ENCODE measurements at places on chromosomes 16 and 17.

GRCh38 chr17:71467719-71468118 lies 653.1 kb upstream of the SOX9 start:
- no peak for DNase-seq

GRCh38 chr17:61562287-61562686 lies 28.7 kb downstream of the NACA2 start:
- no peak for DNase-seq

- peak; percentile 61 for DNase-seq
Observed at GRCh38 chr17:82202981-82203380, 9.7 kb downstream of the CCDC57 start.

- DNase-seq = no peak
Observed at GRCh38 chr17:81405411-81405872, 10.2 kb downstream of the BAHCC1 start.

DNA sequence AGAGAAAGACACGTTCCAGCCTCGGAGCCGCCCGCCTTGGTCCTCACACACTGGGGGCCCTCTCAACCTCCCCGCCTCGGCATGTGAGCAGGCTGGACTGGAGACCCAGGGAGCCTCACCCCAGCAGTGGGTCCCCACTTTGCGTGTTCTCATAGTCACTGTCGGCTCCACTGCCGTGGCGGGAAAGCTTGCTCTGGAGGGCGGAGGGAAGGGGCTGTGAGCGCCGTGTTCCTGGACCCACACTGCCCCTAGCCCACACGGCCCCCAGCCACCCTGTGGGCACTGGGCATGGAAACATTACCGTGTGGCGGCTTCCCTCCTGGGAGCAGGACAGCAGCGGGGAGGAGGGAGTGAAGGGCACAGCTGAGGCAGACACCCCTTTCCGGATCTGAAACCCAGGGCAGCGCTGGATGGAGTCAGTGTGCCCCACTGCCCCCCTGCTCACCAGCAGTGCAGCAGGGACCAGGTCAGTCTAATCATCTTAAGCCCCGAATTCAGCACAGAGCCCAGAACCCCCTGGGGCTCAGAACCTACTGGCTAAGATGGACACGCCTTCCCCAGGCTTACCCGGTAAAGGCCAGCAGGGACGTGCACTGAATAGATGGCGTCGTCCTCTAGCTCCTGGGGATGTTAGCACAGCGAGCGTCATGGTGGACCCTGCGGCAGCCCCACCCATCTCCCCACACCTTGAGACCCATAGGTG lies 7.2 kb downstream of the TP53I13 start:
- DNase-seq = no peak

DNA sequence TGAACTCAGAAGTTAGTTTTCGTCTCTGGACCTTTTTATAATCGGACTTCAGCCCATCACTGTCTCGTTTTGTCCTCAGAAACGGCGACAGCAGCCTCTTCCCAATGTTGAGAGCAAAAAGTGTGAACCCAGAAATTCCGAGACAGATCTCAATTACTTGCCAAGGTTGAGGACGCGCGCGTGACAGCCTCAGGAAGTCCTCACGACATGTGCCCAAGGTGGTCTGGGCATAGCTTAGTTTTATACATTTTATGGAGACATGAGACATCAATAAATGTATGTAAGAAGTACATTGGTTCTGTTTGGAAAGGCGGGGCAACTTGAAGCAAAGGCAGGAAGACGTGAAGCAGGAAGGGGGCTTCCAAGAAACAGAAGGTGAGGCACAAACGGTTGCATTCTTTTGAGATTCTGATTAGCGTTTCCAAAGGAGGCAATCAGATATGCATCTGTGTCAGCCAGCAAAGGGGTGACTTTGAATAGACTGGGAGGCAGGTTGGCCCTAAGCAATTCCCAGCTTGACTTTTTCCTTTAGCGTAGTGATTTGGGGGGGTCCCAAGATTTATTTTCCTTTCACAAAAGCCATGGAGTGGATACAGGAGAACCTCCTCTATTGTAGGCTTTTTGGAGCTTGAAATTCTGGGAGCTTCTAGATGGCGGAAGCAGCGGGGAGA lies 583 bp upstream of the ZNF747 start:
- no peak for DNase-seq

DNA sequence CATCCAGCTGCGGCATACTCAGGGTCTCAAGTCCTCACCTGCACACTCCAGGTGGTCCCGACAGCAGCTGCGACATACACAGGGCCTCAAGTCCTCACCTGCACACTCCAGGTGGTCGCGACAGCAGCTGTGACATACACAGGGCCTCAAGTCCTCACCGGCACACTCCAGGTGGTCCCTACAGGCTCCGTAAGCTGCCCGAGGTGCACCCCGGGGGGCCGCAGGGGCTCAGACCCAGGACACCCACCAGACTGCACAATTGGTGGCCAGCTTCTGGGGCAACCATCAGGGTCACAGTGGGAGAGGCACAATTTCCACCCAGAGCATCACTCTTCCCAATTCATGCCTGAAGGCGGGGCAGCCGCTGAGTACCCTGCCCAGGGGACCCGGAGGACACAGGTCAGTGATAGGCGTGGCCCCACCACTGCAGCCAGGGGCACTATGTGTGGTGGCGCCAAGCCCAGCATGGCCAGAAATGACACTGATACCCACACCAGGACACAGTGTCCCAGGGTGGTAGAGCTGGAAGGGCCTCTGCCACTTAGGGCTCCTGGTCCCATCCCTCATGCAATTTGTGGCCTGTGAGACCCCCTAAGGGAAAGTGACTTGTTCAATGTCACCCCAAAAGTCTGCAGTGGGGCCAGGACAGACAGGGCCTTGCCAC lies 57.5 kb upstream of the ZNF469 start:
- no peak for DNase-seq

- no peak for DNase-seq
Observed at GRCh38 chr17:50095626-50096037, 481 bp downstream of the PDK2 start.

DNA sequence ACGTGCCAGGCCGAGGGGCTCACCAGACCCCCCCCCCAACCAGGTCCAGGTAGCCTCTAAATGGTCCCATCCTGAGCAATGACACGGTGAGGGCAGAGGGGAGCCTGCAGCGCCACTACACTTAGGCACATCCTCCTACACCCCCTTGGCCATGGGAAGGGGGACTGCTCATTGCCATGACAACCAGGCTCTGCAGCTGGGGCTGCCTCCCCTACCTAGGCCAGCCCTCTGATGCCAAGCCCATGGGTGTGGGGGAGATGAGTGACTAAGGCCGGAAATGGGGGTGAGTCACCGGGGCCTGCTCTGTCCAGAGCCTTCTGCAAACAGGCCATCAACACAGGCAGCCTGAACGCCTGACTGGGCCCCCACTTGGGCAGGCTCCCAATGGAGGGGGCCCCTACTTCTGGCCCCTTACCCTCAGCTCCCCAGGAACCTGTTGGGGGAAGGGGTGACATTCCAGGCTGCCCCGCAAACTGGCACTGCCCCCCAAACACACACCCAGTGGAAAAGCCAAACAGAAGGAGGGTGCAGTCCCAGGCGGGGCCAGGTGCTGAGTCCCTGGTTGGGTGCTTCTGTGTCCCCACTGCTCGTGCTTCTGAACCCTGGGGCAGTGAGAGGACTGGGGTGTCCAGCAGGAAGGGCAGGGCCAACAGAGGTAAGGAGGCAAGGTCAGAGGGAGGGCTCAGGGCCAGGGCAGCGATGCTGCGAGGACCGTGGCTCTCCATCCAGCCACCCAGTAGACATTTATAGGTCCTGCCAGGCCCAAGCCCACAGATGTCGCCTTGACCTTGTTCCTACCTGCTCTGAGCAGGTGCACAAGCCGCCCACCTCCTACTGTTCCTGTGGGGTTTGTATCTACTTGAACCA lies 8.2 kb downstream of the PLCD3 start:
- no peak for DNase-seq

GRCh38 chr17:40949418-40949817 lies 12.0 kb upstream of the KRT23 start:
- no peak for DNase-seq

DNA sequence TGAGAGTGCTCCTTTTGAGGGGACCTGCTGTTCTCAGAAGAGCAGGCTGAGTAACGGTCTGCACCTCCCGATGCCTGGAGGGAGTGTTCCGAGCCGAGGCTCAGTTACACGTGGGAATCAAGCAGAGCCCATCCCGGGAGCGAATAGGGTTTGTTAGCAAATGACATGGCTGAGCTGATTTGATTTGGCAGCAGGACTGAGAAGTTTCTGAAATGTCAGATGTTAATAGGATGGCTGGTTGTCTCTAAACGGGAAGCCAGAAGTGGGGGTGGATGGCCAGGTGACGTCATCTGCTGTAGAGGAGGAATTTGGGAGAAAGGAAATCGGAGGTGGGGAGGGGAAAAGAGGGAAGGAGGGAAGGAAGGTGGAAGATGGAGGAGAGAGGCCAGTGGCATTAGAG lies 128.0 kb downstream of the RAP1GAP2 start:
- DNase-seq = no peak

DNA sequence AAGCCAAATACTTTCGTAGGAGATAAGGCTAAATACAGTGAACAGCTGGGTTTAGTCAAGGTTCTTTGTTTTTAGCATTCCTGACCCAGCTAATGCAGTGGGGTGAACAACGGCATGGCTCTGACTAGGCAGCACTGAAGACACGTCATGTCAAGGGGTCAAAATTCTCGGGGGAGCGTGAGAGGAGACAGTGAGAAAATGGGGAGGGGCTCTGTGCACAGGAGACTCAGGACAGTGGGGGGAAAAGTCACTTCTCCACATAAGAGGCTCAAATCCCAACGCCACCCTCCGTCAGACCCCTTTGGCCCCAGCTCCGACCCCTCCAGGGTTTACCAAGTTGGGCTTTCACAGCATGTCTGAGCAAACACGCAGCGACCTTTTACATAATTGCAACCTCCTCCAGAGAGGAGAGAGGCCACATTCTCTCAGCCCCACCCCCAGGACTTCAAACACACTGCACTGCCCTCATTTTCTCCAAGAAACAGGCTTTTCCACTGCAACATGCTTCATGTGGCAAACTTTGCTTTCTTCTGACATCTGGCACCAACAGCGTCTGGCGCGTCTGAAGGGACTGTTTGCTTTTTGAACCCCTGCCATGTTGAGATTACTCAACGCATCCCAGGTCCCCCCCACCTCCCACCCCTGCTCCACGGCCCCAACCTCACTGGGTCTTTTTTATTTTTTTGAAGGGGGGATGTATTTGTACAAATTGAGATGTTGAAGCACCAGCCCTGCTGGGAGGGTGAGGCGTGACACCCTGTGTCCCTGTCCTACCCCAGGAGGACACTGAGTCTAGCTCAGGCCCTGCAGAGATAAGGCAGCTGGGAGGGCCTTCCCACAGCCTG lies 30.0 kb downstream of the AXIN2 start:
- no peak for DNase-seq

DNA sequence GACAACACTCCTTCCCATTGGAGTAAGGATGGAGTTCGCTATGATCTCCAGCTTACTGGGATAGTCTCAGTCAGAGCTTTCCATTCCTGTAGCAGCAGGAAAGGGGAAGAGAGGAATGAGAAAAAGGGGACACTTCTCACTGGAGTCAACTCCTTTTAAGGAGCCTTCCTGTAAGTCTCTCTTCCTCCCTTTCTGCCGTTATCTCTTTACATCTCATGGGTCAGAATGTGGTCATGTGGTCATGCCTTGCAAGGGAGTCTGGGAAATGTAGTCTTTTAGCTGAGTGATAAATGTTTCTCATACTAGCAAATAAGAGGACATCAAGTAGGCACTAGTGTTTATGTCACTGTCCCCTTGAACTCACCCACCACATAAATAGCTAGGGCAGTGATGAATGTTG lies 227.3 kb downstream of the HAPSTR1 start:
- no peak for DNase-seq

- no peak for DNase-seq
Observed at GRCh38 chr16:4316108-4316863, 419 bp downstream of the GLIS2 start.

GRCh38 chr16:47888142-47888541 lies 267.7 kb downstream of the ABCC12 start:
- no peak for DNase-seq

GRCh38 chr17:82384051-82384729 lies 12.6 kb downstream of the UTS2R start:
- no peak for DNase-seq

GRCh38 chr17:51079049-51079448 lies 41.6 kb downstream of the SPAG9 start:
- no peak for DNase-seq

DNA sequence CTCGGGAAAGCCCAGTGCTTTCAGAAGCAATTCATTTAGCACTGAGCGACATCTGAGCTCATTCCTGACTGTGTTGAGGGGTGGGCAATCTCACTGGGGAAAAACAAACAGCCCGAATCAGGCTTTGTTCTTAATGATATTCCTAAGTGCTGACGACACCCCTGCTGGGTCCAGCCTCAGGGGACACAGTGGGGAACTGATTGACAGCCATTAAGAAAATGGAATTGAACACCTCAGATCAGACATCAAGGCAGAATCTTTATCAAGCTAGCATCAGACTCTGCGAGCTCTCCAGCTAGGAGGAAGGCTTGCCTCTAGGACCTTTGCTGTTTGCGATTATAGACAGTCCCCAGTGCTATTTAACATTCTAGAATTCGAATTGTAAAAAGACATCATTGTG lies 22.5 kb upstream of the LYRM9 start:
- DNase-seq = no peak

DNA sequence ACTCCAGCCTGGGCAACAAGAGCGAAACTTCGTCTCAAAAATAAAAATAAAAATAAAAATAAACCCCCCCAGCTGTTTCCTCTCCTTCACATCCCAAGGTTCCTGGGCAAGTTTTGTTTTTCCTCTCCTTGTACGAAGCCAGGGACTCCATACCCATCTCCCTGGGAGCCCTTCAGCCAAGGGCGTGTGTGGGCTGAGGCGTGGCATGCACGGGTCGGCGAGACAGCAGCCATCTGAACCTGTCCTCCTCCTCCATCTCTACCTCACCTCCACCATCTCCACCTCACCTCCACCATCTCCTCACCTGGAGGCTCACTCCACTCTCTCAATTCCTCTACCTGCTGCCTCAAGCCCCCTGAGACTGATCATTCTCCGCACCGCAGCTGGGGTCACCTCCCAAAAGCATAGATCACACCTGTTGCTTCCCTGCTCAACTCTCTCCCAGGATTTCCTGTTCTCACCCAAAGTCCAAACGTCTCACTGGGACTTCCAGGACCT lies 16.9 kb downstream of the AANAT start:
- DNase-seq = no peak

DNA sequence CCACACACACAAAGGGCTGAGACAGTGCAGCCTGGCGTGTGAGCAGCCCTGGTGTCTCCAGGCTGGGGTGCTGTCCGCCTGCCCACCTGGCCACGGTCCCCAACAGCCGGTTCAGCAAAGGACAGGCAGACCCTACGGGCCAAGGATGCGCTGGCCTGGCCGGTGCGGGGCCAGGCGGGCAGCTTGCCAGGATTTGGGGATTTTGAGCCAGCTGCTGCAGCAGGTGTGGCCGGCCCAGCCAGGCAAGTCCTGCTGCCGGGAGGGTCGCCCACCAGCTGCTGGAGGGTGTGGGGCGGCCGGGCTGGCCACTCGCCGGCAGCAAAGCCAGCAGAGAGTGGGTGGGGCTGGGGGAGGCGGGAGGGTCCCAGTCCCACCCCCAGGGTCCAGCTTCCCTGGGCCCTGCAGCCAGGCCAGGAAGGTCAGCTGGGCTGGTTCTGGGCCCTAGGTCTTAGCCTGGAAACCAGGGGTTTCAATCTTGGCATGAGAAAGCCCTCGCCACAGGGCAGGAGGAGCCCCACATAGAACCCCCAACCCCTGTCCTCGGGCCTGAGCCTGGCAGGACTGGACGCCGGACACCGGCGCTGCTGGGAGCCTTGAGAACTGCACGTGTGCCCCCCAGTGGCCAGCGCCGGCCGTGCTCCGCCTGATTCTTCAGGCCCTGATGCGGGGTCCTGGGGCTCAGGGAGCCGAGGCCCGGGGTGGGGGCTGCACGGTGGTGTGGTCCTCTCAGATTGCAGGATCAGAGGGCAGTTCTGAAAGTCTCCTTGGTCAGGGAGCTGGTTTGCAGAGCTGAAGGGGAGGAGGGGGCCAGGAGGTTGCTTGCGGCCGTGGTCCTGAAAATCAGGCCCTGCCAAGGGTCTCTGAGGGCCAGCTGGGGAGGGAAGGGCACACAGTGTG lies 17.6 kb upstream of the SSTR5 start:
- DNase-seq = peak; percentile 38

Data from stimulated activated CD4-positive, alpha-beta T cell treated with anti-CD3 and anti-CD28 coated beads, TNF-alpha, amount 100 ng/mL, for 24 hours (primary cell).